ENCODE measurements at places on chromosomes 11 and 22. TPM values are rescaled to one million over a fixed set of nuclear protein-coding genes. Genes with fewer than 3 reads are reported as not detected.

- H3K36me3 ChIP-seq, result no peaks in the 10 kb centered on the region
- H3K27ac ChIP-seq, result no peak overlapping the region
- no peak overlapping the region for H3K4me3 ChIP-seq
- H3K4me1 ChIP-seq, result no peaks in the 10 kb centered on the region
- no peak for DNase-seq
- no peaks in the 10 kb centered on the region for H3K27me3 ChIP-seq
These were observed 8.8 kb downstream of the SCGB2A1 start for GRCh38 chr11:62217191-62217748.

KLHDC7B gene
- 0.62 TPM for total RNA-seq

DNA sequence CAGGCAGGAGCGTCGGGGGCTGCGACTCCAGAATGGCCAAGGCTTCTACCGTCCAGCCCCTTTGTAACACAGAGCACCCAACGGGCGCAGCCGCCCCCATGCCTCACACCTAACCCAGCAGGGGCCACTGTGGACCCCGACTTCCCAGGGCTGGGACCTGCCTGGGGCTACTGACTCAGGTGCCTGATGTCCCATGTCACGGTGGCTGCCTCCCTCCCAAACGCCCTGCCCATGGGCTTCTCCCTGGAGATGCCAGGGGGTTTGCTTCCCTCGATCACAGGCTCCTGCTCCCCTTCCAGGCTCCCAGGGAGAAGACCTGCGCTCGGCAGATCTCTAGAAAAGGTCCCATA is 84.0 kb downstream of the MYEOV start:
- no peak overlapping the region for H3K27ac ChIP-seq
- DNase-seq, result no peak
- H3K4me1 ChIP-seq, result no peaks in the 10 kb centered on the region
- H3K27me3 ChIP-seq, result no peaks in the 10 kb centered on the region

DNA sequence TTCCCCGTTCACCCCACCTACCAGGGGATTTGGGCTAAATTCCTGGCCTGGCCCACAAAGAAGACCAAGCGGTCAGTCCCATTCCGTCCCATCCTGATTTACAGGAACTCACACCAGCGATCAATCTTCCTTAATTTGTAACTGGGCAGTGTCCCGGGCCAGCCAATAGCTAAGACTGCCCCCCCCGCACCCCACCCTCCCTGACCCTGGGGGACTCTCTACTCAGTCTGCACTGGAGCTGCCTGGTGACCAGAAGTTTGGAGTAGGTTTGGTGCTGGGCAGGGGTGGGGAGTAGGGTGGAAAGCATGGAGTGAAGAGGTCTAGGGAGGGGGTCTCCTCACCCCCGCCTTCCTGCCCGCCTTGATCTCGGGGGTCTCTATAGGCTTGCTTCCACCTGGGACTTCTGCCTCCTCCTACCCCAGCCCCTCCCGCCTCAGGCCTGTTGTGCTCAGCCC is at the start of gene SERPING1:
Gene SERPING1, plus strand, starts transcription at position 225 of the 455 bp plus-strand sequence. CDS start 586 bp downstream, outside the sequence.
- peak; percentile 10 for DNase-seq
- H3K27me3 ChIP-seq, result no peaks in the 10 kb centered on the region
- peak within 1 kb of the TSS; percentile 48 for H3K4me3 ChIP-seq
- H3K4me1 ChIP-seq, result no peaks in the 10 kb centered on the region
- no peaks in the 10 kb centered on the region for H3K36me3 ChIP-seq

PIK3C2A gene
- 66.0 TPM for total RNA-seq

RGL4 gene
- total RNA-seq, result 0.91 TPM

- no peak overlapping the region for H3K27ac ChIP-seq
- H3K36me3 ChIP-seq, result no peaks in the 10 kb centered on the region
- H3K4me3 ChIP-seq, result no peak overlapping the region
- DNase-seq, result no peak
These were observed 129.5 kb upstream of the E2F8 start for GRCh38 chr11:19370100-19370861.

MOGAT2 gene
- 4.1 TPM for total RNA-seq

DNA sequence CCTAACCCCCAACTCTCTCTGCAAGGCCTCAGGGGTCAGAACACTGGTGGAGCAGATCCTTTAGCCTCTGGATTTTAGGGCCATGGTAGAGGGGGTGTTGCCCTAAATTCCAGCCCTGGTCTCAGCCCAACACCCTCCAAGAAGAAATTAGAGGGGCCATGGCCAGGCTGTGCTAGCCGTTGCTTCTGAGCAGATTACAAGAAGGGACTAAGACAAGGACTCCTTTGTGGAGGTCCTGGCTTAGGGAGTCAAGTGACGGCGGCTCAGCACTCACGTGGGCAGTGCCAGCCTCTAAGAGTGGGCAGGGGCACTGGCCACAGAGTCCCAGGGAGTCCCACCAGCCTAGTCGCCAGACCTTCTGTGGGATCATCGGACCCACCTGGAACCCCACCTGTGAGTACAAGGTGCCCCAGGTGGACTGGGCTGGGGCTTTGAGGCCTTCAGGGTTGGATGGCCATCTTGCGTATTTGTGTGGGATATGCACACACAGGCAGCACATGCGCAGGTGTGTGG is at the start of gene BEST1:
Gene BEST1, plus strand, starts transcription at position 317 of the 513 bp plus-strand sequence. CDS start 1,456 bp downstream, outside the sequence.
- no peak within 1 kb of the TSS for H3K4me3 ChIP-seq
- no peak for DNase-seq
- no peaks in the 10 kb centered on the region for H3K4me1 ChIP-seq
- H3K27me3 ChIP-seq, result no peaks in the 10 kb centered on the region
- no peak within 1 kb of the TSS for H3K27ac ChIP-seq
- no peaks in the 10 kb centered on the region for H3K36me3 ChIP-seq

GRCh38 chr11:18578975-18579598 is 9.4 kb downstream of the UEVLD start:
- no peaks in the 10 kb centered on the region for H3K4me1 ChIP-seq
- peak; percentile 19 for DNase-seq
- no peaks in the 10 kb centered on the region for H3K27me3 ChIP-seq
- peak overlapping the region; percentile 4 for H3K4me3 ChIP-seq
- H3K27ac ChIP-seq, result peak overlapping the region; percentile 35

DNA sequence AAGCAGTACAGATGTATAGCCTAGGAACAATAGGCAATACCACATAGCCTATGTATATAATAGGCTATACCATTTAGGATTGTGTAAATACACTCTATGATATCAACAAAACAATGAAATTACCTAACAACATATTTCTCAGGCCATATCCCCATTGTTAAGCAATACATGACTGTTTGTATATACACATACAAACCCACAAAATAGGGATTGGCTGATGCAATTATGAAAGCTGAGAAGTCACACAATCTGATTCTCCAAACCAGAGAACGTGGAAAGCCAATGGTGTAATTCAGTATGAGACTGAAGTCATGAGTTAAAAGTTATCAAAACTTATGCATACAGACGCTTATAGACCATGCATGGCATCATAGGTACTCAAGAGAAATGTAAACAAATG is 700.1 kb upstream of the RAG2 start:
- H3K27ac ChIP-seq, result no peak overlapping the region
- DNase-seq, result no peak
- H3K4me1 ChIP-seq, result no peaks in the 10 kb centered on the region
- no peaks in the 10 kb centered on the region for H3K27me3 ChIP-seq
- no peaks in the 10 kb centered on the region for H3K36me3 ChIP-seq
- no peak overlapping the region for H3K4me3 ChIP-seq

SCUBE2 gene
- total RNA-seq, result 69.8 TPM

CTTN gene
- total RNA-seq, result 208 TPM

- no peaks in the 10 kb centered on the region for H3K36me3 ChIP-seq
- no peak for DNase-seq
- H3K4me1 ChIP-seq, result no peaks in the 10 kb centered on the region
- no peak overlapping the region for H3K27ac ChIP-seq
- H3K4me3 ChIP-seq, result no peak overlapping the region
These were observed 364.3 kb downstream of the SHANK2 start for GRCh38 chr11:70888061-70888460.

- H3K4me1 ChIP-seq, result no peaks in the 10 kb centered on the region
- H3K27ac ChIP-seq, result no peak overlapping the region
- no peaks in the 10 kb centered on the region for H3K27me3 ChIP-seq
- H3K36me3 ChIP-seq, result no peaks in the 10 kb centered on the region
These were observed 45.4 kb downstream of the SOX6 start for GRCh38 chr11:16310943-16311342.

GRCh38 chr22:47929646-47930185 is 1167.3 kb downstream of the TBC1D22A start:
- no peaks in the 10 kb centered on the region for H3K27me3 ChIP-seq
- no peak overlapping the region for H3K27ac ChIP-seq
- no peaks in the 10 kb centered on the region for H3K4me1 ChIP-seq
- no peaks in the 10 kb centered on the region for H3K36me3 ChIP-seq

DNA sequence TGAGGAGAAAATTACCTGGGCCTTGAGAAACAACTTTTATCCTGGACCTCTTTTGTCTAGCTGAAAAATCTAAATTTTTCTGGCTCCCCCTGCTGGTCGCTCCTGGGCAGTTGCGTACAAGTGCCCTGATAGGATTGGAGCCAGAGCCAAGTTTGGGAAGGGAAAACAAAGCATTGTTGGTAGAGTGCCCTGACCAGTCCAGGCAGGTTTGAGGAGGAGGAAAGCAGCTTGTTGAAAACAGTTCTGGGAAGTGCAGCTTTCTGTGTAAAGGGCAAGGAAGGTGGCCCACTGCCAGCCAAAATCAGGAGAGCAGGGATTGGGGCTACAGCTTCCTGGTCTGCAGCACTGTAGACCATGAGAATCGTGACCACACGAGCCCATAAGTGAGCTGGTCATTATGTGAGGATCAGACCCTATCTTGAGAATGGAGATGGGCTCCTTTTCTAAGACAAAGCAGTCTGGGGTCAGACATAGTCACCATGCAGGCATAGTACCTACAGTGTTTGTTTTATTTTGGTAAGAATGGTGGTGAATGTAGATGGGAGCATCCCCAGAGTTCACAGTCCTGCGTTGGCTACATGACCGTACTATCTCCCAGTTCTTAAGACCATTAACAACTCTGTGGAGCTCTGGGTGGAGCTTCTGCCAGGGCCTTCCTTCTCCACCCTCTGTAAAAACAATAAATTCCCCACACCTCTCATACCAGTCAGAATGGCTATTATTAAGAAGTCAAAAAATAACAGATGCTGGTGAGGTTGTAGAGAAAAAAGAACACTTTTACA is 21.3 kb upstream of the PIK3IP1 start:
- DNase-seq, result peak; percentile 96
- peak overlapping the region; percentile 83 for H3K27ac ChIP-seq
- peaks cover 3% of the 10 kb centered on the region for H3K4me1 ChIP-seq
- H3K36me3 ChIP-seq, result no peaks in the 10 kb centered on the region
- H3K4me3 ChIP-seq, result no peak overlapping the region
- H3K27me3 ChIP-seq, result no peaks in the 10 kb centered on the region

GRM5 gene
- total RNA-seq, result 0.17 TPM

DNA sequence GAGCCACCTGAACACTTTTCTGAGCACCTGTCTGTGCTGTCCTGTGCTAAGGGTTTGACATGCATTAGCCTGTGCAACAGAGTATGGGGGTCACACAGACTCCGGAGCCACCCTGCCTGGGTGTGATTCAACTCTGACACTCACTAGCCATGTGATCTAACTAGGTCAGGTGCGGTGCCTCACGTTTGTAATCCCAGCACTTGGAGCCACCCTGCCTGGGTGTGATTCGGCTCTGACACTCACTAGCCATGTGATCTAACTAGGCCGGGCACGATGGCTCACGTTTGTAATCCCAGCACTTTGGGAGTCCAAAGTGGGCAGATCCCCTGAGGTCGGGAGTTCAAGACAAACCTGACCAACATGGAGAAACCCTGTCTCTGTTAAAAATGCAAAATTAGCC is 11.4 kb downstream of the UBE2L6 start:
- H3K4me1 ChIP-seq, result no peaks in the 10 kb centered on the region
- no peak overlapping the region for H3K27ac ChIP-seq
- no peaks in the 10 kb centered on the region for H3K27me3 ChIP-seq
- H3K36me3 ChIP-seq, result no peaks in the 10 kb centered on the region
- no peak for DNase-seq
